Stimulated activated CD8-positive, alpha-beta memory T cell treated with anti-CD3 and anti-CD28 coated beads, Interleukin-15, amount 100 ng/mL, for 24 hours (primary cell): ENCODE measurements at places on chromosomes 5 and 9.

GRCh38 chr5:73254642-73255041 is 81.6 kb downstream of the TMEM174 start:
- no peak for DNase-seq

- DNase-seq, result no peak
These were observed 984 bp upstream of the DOK3 start for GRCh38 chr5:177510567-177511053.

DNA sequence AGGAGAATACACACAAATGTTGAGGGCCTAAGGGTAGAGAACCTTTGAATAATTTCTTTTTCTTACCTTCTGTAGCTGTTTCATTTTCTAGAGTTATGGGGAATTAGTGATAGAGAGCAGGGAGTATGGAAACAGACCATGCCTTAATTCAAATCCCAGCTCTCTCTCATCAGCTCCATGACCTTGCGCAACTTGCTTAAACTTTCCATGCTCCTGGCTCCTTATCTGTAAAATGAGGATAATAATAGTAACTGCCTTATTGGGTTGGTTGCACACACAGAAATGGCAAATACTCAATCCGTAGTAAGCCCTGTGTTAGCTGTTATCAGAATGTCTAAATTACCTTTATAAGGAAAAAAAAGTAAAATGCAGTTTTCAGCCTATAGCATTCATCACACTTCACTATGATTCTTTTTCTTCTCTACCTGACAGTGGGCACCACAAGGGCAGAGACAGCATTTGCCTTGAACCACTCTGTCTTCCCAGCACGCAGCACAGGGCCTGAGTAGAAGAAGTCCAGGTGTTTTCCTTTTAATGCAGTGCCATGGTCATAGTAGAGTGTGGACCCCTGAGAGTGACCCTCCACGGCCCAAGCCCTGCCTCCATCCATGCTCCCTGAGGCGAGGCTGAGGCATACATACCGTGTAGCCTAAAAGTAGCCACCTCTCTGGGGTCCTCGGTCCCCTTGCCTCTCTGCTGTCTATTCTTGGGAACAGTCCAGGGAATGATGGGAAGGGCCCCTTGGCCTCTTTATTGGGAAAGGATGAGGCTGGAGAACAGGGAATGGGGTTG is 17.4 kb downstream of the C5orf15 start:
- DNase-seq, result no peak

GRCh38 chr5:175410926-175411325 is 33.1 kb downstream of the DRD1 start:
- no peak for DNase-seq

- DNase-seq, result no peak
These were observed at the start of gene DMRT1 for GRCh38 chr9:841371-842209. Gene DMRT1, plus strand, starts transcription at chr9:841697. Its CDS starts 142 bp downstream, at chr9:841839.

DNA sequence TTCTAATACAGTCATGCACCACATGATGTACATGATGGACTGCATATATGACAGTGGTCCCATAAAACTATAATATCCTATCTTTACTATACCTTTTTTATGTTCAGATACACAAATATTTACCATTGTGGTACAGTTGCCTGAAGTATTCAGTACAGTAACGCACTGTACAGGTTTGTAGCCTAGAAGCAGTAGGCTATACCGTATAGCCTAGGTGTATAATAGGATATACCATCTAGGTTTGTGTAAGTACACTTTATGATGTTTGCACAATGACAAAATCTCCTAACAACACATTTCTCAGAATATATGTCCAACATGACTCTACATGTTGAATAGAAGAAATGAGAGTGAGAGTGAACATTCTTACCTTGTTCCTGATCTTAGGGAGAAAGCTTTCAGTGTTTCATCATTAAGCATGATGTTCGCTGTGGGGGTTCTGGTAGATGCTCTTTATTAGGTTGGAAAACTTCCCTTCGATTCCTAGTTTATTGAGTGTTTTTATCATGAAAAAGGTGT is 31.8 kb downstream of the AMBP start:
- no peak for DNase-seq

DNA sequence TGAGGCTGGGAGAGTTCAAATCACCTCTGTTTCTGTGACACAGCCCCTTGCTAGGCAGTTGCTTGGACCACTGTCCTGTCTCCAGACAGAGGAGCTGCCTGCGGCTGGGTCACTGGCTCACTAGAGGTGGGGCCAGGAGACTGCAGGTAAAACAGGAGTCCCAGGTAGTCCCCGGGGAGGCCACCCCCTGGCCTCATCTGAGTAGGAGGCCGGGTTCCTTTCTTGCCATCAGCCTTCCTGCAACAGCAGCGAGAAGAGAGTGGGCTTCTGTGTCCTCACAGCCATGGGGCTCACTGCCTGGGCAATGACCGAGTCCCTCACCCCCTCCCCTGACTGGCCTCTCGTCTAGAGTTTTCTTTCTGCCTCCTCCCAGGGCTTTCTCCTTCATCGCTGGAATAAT is 197.5 kb downstream of the CDK5RAP2 start:
- no peak for DNase-seq

- DNase-seq, result no peak
These were observed 129.2 kb upstream of the POU5F2 start for GRCh38 chr5:93870649-93871048.

DNA sequence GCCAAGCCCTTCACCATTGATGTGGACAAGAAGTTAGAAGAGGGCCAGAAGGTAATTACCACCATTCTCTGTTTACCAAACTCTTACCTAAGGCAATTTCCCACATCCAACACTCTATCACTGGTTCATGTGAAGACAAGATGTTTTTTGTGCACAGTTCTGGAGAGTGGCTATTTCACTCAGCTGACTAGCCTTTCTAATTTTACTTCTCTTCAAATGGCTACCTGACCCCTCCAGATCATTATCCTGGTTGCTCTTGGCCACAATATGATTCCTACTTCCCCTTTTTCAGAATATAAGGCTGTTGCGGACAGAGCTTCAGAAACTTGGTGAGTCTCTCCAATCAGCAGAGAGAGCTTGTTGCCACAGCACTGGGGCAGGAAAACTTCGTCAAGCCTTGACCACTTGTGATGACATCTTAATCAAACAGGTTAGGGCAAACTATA is 7.1 kb downstream of the KIF20A start:
- no peak for DNase-seq

GRCh38 chr5:66171349-66172344 is 27.5 kb downstream of the SREK1 start:
- DNase-seq, result no peak

DNA sequence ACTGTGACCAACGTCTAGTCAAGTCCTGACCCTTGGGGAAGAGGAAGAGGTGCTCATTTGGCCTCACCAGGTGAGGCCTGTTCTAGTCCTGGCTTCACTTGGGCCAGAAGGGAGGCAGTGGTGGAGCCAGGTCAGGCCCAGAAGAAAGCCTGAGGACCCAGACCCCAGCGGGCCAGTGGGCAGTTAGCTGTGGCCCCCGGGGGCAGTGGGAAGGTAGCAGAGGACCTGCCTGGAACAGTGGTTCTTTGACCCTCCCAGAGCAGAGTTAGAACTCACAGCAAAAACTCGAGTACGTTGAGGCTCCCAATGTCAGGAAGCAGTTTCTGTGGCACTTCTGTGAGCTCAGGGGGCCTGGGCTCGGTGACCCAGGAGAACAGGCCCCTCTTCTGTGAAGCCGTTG is 66.0 kb upstream of the GARNL3 start:
- no peak for DNase-seq

DNA sequence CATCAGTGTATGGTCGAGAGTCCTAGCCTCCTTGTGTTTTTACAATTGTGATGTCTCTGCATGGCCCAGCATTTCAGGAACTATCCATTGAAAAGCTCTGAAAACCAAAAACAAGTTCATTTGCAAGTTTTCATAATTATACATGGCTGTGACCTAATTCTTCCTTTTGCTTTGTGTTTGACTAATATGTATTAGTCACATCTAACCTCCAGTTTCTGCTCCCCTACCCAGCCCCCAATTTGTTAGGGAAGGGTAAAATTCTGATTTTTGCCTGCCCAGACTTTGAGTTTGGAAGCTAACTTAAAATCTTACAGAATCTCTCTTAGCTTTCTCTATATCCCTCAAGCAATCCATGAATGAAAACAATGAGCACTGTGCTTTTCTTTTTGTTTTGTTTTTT is 128.2 kb upstream of the SEMA6A start:
- no peak for DNase-seq

GRCh38 chr9:114449236-114449635 is 56.0 kb downstream of the WHRN start:
- no peak for DNase-seq

GRCh38 chr9:87748881-87749280 is 23.0 kb downstream of the CTSL start:
- DNase-seq, result no peak

GRCh38 chr5:117800261-117800660 is 1188.1 kb downstream of the DTWD2 start:
- no peak for DNase-seq

DNA sequence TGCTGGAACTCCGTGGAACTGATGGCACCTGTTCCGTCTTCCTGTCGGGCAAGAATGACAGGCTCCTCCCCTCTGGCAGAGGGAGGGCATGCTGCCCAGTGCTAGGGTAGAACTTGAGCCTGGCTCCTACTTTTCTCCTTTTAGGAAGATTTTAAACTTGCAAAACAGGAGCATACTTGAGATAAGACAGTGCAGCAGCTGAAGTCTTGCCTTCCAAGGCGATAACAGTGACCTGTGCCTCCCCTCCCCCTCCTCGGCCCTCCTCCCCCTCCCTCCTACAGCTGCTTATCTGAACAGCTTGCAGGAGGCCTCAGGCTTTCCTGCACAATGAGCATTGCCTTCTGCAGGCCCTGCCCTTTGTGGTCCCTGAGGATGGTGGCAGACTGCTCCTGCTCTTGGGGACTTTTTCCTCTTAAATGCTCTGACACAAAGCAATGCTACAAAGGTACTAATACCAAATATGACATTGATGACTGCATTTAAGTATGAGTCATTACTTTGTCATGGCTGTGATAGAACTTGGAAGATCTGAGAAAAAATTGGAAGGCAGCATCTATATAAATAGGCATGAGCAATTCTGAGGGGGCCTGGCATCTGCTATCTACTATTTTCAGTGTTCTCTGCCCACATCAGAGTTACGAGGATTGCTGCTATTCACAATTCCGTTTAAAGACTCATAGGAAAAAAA is 2.0 kb downstream of the GADD45G start:
- no peak for DNase-seq

GRCh38 chr5:58944221-58944620 is 361.3 kb downstream of the RAB3C start:
- DNase-seq, result no peak

DNA sequence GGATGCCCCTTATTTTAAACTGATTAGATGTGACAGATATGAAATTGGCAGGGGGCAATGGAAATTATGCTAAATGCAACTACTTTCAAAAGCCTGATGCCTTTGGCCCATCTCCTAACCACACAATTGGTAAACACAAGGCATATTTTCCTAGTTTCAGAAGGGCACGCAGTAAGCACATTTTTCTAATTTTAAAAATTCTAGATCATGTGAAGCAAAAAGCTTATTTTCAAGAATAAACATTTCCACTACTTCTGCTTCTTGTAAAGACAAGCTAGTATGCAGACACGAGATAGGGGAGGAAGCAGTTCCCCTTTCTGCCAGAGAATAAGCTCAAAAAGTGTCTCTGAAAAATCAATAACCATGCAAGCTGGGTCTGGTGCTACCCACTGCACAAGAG is 67.7 kb downstream of the ABCA1 start:
- no peak for DNase-seq

- DNase-seq, result no peak
These were observed 465.2 kb upstream of the RGMB start for GRCh38 chr5:98308231-98308630.

DNA sequence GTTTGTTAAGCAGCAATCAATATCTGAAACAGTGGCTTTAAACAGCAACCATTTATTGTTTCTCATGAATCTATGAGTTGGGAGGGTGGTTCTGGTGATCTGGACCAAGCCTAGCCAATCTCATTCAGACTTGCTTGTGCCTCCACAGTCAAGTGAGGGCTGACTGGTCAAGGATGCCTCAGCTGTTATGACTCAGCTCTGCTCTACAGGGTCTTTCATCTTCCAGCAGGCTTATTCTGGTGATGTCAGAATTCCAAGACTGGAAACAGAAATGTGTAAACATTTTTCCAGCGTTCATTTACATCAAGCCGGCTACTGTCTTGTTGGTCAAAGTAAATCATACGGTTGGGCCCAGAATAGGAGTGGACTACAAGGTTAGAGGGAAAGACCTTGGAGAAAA is 2.5 kb upstream of the PIP5K1B start:
- no peak for DNase-seq

GRCh38 chr5:150642567-150642927 is 2.1 kb downstream of the SYNPO start:
- DNase-seq, result no peak

DNA sequence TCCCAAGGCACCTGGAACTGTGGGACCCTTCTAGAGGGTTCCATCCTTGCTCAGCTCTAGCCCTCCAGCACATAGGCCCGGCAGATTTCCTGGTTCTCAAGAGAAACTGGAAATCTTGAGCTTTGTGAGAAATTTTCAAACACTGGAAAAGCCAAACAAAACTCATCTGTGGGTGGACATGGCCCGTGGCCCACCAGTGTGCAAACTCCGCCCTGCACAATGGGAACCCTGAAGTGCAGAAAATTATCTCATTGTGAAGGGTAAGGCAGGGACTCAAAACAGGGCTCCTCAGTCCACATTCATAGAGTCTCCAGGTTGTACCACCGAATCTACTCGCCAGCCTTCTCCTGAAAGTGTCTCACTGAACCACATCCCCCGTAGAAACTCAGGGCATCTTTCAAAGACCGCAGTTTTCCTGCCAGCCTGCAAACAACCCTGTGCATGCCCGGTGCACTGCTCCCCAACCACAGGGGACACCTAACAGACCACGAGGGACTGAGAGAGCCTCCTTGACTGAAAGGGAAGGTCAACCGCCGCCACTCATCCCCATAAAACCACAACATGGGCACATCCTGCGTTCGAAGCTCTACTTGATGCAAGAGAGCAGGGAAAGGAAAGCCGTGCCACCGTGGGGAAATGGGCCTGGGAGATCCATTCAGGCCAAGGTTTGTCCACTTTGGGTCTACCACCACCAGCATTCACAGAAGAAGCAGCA is 18.1 kb downstream of the ADAMTS2 start:
- DNase-seq, result no peak

GRCh38 chr5:153702265-153702664 is 211.8 kb downstream of the GRIA1 start:
- no peak for DNase-seq

- DNase-seq, result no peak
These were observed 167.0 kb downstream of the YTHDC2 start for GRCh38 chr5:113680534-113680933.

- DNase-seq, result no peak
These were observed 115.9 kb downstream of the PIK3R1 start for GRCh38 chr5:68331192-68332079.

GRCh38 chr9:131320031-131320685 is 30.6 kb downstream of the PLPP7 start:
- no peak for DNase-seq

GRCh38 chr5:56476487-56476856 is 243.3 kb upstream of the ANKRD55 start:
- no peak for DNase-seq

- no peak for DNase-seq
These were observed 143.9 kb downstream of the IRX2 start for GRCh38 chr5:2607598-2607997.

DNA sequence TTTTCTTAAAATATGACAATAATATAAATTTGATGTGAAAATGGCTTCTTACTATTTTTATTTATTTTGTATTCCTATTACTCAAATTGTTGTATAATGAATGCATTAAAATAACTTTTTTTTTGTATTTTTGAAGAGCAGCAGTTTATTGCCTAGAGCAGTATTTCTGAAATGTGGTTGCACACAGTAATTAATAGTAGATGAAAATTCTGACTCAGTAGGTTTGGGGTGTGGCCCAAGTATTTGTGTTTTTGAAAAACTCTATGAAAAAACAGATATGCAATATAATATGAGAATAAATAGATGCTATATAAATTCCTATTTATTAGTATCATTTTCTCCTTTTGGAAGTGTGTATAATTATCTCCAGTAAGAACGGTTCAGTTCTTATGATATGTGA is 2225.3 kb upstream of the C9orf72 start:
- DNase-seq, result no peak
